Activated CD4-positive, alpha-beta T cell treated with anti-CD3 and anti-CD28 coated beads for 1 hour (primary cell): ENCODE measurements at places on chromosomes 6 and 20.

DNA sequence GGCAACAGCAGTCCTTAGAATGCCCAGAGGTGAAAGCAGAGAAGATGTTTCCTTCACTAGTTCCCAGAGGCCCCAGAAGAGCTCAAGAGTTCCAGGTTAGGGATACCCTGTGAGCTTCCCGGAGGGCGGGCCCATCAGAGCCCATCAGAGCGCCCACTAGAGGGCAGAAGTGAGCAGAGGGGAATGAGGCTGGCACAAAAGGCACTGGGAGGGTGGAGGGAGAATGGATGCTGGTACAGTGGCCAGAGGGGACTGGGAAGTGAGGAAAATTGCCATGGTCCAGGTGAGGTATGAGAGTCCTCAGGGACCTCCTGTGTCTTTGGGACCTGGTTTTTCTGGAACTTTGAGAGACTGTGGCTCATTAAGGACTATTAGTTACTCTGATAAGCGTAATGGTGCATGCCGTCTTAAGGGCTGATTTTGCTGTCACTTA lies 57.3 kb downstream of the LINC00237 start:
- peak; percentile 12 for DNase-seq

DNA sequence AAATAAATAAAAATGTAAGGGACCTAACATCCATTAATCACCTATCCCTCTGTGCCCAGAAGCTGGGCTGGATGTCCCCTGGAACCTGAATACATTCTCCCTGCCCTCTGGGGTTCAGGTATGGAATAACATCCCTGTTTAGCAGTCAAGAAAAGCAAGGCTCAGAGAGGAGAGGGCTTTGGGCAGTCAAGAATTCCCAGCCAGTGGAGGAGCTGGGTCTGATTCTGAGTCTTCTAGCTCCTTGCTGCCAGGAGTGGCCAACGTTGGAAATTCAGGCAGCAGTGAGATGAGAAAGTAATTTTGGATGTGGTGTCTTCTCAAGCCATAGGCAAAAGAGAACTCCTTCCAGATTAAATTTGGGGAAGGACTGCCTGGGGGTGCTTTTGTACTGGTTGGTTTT lies 42.6 kb upstream of the ZNFX1 start:
- DNase-seq: no peak

GRCh38 chr20:37726321-37726720 lies 32.5 kb downstream of the CTNNBL1 start:
- DNase-seq: no peak

- DNase-seq: no peak
Observed at GRCh38 chr6:111530218-111530617, 47.2 kb upstream of the REV3L start.

DNA sequence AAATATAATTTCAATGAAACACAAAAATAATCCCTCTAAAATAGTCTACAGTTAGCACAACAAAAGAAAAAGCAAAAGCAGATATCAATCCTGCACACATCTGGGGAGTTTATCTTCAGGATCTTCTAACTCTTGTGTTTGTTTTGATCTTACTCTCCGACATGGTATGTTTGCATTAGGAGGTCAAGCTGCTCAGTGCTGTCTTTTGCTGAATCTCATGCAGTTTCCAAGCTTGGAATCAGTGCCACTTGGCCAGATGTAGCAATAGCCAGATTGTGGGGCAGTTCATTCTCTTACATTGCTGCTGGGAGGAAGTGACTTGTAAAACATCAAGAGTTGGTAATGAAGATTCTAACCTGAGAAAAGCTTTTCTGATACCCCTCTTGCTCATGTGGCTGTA lies 29.5 kb downstream of the RIOK1 start:
- DNase-seq: no peak

- peak; percentile 78 for DNase-seq
Observed at GRCh38 chr6:35727935-35728682, 8.7 kb upstream of the ARMC12 start.
